Heart right ventricle (tissue), 16 donors: ENCODE measurements at places on chromosomes 13 and 19. TPM values are rescaled to one million over a fixed set of nuclear protein-coding genes. Genes with fewer than 3 reads are reported as not detected.
A peak's percentile ranks its signal among the peaks of the same experiment; 100 is the strongest.

DNA sequence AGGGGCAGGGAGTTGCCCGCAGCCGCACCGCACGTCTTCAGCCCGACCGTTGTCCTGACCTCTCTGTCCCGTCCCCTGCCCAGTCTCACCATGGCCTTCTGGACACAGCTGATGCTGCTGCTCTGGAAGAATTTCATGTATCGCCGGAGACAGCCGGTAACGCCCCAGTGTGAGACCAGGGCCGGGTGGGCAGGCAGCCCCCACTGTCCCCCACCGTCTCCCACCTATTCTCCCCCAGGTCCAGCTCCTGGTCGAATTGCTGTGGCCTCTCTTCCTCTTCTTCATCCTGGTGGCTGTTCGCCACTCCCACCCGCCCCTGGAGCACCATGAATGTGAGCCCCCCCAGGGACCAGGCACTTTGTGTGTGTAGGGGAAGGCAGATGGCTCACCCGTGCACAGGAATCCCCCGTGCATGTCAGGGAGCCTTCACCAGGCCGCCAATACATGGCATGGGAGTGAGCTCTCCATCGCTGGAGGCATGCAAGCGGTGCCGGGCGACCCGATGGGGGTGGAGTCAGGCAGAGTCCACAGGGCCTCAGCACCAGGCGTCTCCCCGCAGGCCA, 1.4 kb downstream of the ABCA7 start:
- no peaks in the 10 kb centered on the region for H3K27me3 ChIP-seq
- no peak overlapping the region for H3K27ac ChIP-seq
- peak overlapping the region; percentile 63 for H3K4me3 ChIP-seq
- peaks cover 48% of the 10 kb centered on the region for H3K4me1 ChIP-seq

GRCh38 chr19:44190020-44190419, 22.3 kb upstream of the ZNF227 start:
- no peaks in the 10 kb centered on the region for H3K27me3 ChIP-seq
- DNase-seq: no peak
- no peaks in the 10 kb centered on the region for H3K36me3 ChIP-seq
- H3K4me1 ChIP-seq: no peaks in the 10 kb centered on the region
- no peak overlapping the region for H3K4me3 ChIP-seq

DNA sequence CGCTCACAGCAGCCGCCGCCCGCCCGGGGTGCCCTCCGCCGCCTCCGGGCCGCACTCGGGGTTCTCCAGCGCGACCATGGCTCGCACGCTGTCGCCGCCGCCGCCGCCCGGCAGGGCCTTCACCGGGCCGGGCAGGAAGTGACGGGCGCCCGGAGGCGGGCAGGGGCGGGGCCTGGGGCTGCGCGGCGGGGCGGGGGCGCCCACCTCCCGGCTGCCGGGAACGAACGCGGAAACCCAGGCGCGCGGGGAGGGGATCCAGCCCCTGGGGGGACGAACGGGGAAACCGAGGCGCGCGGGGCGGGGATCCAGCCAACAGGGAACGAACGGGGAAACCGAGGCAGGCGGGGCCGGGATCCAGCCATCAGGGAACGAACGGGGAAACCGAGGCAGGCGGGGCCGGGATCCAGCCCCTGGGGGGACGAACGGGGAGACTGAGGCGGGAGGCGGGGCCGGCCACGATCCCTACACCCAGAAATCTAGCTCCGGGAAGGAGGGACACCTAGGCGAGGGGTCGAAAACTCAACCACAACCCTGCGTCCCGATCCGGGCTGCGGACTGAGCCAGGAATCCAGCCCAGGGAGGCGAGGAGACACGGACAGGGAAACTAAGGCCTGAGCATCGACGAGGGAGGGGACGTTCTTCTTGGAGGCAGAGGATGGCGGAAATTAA, at the start of gene R3HDM4:
R3HDM4 (minus strand) TSS at position 140 of the 669 bp plus-strand sequence; CDS start at position 78, 62 bp downstream.
- peaks cover 11% of the 10 kb centered on the region for H3K27me3 ChIP-seq
- no peaks in the 10 kb centered on the region for H3K36me3 ChIP-seq
- peaks cover 24% of the 10 kb centered on the region for H3K4me1 ChIP-seq
- DNase-seq: peak; percentile 85
- H3K27ac ChIP-seq: peak within 1 kb of the TSS; percentile 70

DNA sequence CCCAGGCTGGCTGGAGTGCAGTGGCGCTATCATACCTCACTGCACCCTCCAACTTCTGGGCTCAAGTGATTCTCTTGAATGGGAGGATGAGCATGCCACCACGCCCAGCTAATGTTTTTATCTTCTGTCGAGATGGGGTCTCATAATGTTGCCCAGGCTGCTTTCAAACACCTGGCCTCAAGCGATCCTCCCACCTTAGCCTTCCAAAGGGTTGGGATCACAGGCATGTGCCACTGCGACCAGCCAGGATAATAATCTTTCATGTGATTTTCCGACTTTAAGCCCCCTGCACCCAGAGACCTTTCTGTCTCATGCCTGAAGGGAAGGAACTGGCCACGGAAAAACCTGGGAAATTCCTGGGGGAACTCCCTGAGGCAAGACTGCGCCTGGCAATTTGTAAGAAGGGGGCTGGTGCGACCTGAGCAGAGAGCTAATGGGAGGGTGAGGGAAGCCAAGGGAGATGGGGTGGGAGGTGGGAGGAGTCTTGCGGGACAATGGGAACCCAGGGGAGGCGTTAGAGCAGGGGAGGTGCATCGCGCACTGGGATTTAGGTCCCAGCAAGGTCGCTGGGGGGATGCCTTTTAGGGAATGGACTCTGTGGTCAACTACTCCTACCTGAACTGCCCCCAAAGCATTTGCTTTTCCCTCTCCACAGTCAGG, 1.2 kb upstream of the CCDC124 start:
- no peak overlapping the region for H3K27ac ChIP-seq
- peaks cover 5% of the 10 kb centered on the region for H3K4me1 ChIP-seq
- no peaks in the 10 kb centered on the region for H3K27me3 ChIP-seq
- DNase-seq: no peak
- H3K36me3 ChIP-seq: no peaks in the 10 kb centered on the region
- H3K4me3 ChIP-seq: peak overlapping the region; percentile 92

GRCh38 chr13:23430664-23431063, 2.8 kb downstream of the SACS start:
- DNase-seq: no peak
- no peaks in the 10 kb centered on the region for H3K27me3 ChIP-seq
- H3K27ac ChIP-seq: no peak overlapping the region
- H3K36me3 ChIP-seq: no peaks in the 10 kb centered on the region

GRCh38 chr19:14111486-14111885, 6.1 kb downstream of the PRKACA start:
- H3K4me1 ChIP-seq: peaks cover 68% of the 10 kb centered on the region
- peaks cover 13% of the 10 kb centered on the region for H3K36me3 ChIP-seq
- no peak overlapping the region for H3K4me3 ChIP-seq
- no peaks in the 10 kb centered on the region for H3K27me3 ChIP-seq

GRCh38 chr13:49956131-49956530, 20.0 kb upstream of the SPRYD7 start:
- H3K36me3 ChIP-seq: no peaks in the 10 kb centered on the region
- no peak overlapping the region for H3K4me3 ChIP-seq
- no peak for DNase-seq
- H3K27ac ChIP-seq: no peak overlapping the region
- H3K27me3 ChIP-seq: no peaks in the 10 kb centered on the region
- H3K4me1 ChIP-seq: no peaks in the 10 kb centered on the region

DNA sequence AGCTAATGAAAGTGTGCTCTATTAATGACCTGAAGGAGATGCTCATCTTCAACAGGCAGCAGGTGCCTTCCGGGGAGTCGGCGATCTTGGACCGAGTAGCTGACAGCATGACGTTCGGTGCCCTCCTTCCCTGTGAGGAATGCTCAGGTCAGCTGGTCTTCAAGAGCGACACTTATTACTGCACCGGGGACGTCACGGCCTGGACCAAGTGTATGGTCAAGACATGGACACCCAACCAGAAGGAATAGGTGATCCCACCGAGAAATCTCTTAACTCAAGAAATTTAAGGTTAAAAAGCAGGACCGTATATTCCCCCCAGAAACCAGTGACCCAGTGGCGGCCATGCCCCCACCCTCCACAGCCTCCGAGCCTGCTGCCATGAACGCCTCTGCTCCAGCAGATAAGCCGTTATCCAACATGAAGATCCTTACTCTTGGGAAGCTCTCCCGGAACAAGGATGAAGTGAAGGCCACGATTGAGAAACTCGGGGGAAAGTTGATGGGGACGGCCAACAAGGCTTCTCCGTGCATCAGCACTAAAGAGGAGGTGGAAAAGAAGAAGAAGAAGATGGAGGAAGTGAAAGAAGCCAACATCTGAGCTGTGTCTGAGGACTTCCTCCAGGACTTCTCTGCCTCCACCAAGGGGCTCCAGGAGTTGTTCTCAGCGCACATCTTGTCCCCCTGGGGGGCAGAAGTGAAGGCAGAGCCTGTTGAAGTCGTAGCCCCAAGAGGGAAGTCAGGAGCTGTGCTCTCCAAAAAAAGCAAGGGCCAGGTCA, 22.8 kb upstream of the ANKRD10 start:
- DNase-seq: no peak
- H3K4me3 ChIP-seq: no peak overlapping the region
- H3K27me3 ChIP-seq: no peaks in the 10 kb centered on the region
- no peak overlapping the region for H3K27ac ChIP-seq
- no peaks in the 10 kb centered on the region for H3K4me1 ChIP-seq
- H3K36me3 ChIP-seq: no peaks in the 10 kb centered on the region

- H3K36me3 ChIP-seq: no peaks in the 10 kb centered on the region
- no peaks in the 10 kb centered on the region for H3K4me1 ChIP-seq
- peaks cover 100% of the 10 kb centered on the region for H3K27me3 ChIP-seq
- no peak overlapping the region for H3K27ac ChIP-seq
- DNase-seq: no peak
- no peak overlapping the region for H3K4me3 ChIP-seq
Measured at GRCh38 chr13:112346899-112347229, 29.3 kb upstream of the SPACA7 start.

GRCh38 chr19:35120492-35120891, 4.9 kb downstream of the FXYD3 start:
- H3K4me1 ChIP-seq: peaks cover 18% of the 10 kb centered on the region
- no peaks in the 10 kb centered on the region for H3K27me3 ChIP-seq
- DNase-seq: no peak
- no peak overlapping the region for H3K4me3 ChIP-seq

GRCh38 chr19:6362027-6362350, 658 bp downstream of the CLPP start:
- peaks cover 7% of the 10 kb centered on the region for H3K4me1 ChIP-seq
- peak overlapping the region; percentile 92 for H3K27ac ChIP-seq
- no peak for DNase-seq
- H3K36me3 ChIP-seq: peaks cover 27% of the 10 kb centered on the region
- H3K27me3 ChIP-seq: no peaks in the 10 kb centered on the region

DNA sequence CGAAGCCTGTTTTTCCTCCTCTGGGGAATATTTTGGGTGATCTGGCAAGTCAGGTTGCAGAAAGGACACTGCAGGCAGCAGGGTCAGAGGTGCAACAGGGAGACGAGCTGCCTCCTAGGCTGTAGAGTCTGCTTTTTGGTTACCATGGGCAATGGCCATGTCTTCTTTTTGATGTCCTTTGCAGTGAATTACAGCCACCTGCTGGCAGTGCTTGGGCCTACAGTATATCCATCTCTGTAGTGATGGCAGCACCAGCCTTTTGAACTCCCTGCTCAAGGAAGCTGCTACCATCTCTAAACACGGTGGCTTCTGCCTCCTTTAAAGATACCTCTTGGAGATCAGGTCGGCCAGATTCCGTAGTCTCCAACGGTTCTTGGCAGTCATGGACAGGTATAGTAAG, 73.9 kb downstream of the WTIP start:
- H3K27me3 ChIP-seq: peaks cover 12% of the 10 kb centered on the region
- H3K36me3 ChIP-seq: no peaks in the 10 kb centered on the region
- no peaks in the 10 kb centered on the region for H3K4me1 ChIP-seq
- DNase-seq: no peak
- no peak overlapping the region for H3K27ac ChIP-seq

- no peaks in the 10 kb centered on the region for H3K36me3 ChIP-seq
- H3K27ac ChIP-seq: no peak within 1 kb of the TSS
- H3K4me1 ChIP-seq: no peaks in the 10 kb centered on the region
- H3K27me3 ChIP-seq: peaks cover 62% of the 10 kb centered on the region
Measured at GRCh38 chr19:3868770-3869456, at the start of gene ZFR2. ZFR2 (minus strand) TSS chr19:3869038; CDS start chr19:3869017, 21 bp downstream.

DNA sequence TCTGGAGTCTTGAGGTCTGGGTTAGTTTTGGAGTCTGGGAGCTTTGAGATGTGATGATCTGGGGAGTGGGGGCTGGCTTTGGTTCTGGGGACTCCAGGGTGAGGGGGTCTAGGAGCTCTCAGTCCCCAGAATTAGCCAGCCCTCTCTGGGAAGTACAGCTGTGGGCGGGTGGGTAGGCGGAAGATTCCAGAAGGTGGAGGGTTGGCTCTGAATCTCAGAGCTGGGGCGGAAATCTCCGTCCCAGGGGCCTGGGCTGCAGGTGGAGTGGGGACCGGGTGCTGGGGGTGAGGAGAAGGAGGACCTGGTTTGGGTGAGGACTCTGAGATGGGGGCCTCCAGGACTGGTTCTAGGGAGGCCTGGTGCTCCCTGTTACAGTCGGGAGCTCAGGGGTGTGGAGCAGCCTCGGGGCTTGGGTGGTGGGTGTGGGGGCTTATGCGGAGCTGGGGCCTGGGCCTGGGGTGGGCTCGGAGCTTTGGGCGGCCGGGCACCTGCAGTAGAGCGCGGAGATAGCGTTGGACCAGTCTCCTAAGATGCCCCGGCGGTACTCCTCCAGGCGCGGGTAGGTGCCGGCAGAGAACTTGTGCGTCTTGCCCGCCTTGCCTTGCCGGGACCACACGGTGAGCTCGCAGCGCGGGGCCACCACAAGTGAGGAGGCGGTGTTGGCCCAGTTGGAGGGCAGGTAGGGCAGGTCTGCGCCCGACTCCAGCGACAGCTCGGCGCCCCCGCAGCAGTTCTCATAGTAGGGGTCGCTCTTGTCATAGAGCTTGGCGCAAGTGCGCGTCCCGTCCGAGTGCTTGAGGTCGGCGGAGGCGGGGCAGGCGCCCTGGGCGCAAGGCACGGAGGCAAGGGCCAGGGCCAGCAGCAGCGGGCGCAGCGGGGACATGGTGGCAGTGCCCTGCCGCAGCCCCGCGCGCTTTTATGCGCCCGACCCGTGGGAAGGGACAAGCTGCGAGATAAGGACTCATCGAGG, at the start of gene SYCN:
SYCN (minus strand) TSS at position 892 of the 970 bp plus-strand sequence; CDS start at position 883, 9 bp downstream.
- H3K36me3 ChIP-seq: no peaks in the 10 kb centered on the region
- no peaks in the 10 kb centered on the region for H3K4me1 ChIP-seq
- H3K4me3 ChIP-seq: no peak within 1 kb of the TSS
- no peak within 1 kb of the TSS for H3K27ac ChIP-seq

GRCh38 chr13:40208517-40208916, 457.9 kb downstream of the FOXO1 start:
- no peaks in the 10 kb centered on the region for H3K36me3 ChIP-seq
- H3K4me3 ChIP-seq: no peak overlapping the region
- DNase-seq: no peak
- no peaks in the 10 kb centered on the region for H3K27me3 ChIP-seq
- no peak overlapping the region for H3K27ac ChIP-seq
- H3K4me1 ChIP-seq: peaks cover 8% of the 10 kb centered on the region

GRCh38 chr13:20301403-20302071, 69.4 kb upstream of the GJB6 start:
- peak; percentile 12 for DNase-seq
- peak overlapping the region; percentile 19 for H3K4me3 ChIP-seq
- peaks cover 39% of the 10 kb centered on the region for H3K27me3 ChIP-seq
- peaks cover 6% of the 10 kb centered on the region for H3K4me1 ChIP-seq

Gene SIGLEC5
- total RNA-seq: not detected

Gene S1PR2
- total RNA-seq: 5.1 TPM

Gene CYP2A6
- not detected for total RNA-seq

Gene ZNF726
- total RNA-seq: 0.47 TPM
